ENCODE measurements at places on chromosomes 12 and 14.

- DNase-seq = no peak
Observed at GRCh38 chr14:68759017-68759560, 33.8 kb downstream of the ZFP36L1 start.

DNA sequence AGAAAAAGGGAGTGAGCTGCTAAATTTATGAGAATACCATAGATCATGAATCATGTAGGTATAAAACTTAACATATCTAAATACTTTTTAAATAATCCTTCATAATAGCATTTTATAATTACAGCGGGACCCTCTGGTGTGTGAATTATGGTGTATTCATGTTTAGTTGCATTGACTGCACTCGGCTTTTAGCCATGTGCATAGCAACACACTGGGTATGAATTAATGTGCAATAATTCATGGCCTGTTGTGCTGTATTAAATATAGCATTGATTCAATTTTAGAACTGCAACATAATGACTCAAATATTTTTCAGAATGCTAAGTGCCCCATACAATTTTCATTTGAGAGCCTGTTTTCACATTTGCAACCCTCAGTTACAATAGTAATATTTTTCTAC lies 249.6 kb upstream of the G2E3 start:
- no peak for DNase-seq

GRCh38 chr12:80087486-80088213 lies 11.7 kb upstream of the OTOGL start:
- DNase-seq = no peak

- no peak for DNase-seq
Observed at GRCh38 chr12:7221486-7221885, 32.0 kb downstream of the PEX5 start.

GRCh38 chr14:53325176-53325806 lies 172.2 kb upstream of the DDHD1 start:
- no peak for DNase-seq

DNA sequence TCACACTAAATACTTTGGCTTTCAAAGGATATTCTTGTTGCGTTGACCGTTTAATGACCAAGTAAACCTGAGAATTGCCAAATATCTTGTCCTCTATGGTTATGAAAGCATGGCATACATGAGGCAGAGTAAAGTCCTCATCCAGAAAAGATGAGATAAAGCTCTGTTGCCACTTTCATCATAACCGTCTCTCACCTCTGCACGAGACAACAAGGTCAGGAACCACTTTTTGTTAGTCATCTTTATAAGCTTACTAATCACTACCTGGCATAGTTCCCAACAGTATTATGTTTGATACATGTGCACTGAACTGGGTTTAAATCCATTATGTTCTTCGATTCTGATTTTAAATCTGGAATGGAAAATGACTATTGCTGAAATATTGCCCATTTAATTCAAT lies 31.3 kb downstream of the PTPRB start:
- DNase-seq = no peak

GRCh38 chr12:27429606-27430005 lies 16.9 kb upstream of the SMCO2 start:
- DNase-seq = no peak

DNA sequence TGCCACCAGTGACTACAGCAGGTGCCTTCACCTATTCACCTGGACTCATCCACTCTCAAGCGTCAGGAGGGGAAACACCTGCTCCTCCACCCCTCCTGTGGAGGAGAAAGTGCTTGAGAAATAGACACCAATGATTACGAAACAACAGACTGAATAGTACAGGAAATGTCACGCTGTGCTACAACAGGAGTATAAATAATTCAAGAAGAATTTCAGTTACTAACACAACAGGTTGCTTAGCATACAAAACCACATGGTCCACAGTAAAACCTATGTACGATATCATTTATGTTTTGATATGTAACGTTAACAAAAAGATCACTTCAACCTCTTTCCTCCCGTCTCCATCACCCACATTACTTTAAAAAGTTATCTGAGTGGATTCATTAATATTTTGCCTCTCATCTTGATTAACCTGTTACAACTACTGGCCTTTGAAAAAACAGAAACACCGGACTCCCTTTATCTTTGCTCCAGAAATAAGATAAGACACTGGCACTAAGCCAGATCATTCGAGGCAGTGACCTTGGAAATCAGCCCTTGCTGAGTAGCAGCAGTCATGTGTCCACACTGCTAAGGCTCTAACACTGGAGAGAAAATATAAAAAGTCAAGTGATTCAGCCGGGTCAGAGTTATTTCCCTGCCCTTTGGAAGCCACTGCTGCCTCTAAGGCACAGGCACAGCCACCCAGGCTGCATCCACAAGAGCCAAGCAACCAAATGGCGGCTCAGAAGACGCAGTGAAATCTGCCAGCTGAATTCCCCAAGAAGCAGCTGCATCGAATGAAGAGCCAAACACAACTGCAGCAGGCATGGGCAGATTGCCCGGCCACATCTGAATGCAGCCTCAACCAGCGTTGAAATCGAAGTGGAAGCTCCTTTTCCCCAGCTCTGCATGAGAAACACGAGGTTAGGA lies 40.9 kb downstream of the NT5DC3 start:
- peak; percentile 66 for DNase-seq

DNA sequence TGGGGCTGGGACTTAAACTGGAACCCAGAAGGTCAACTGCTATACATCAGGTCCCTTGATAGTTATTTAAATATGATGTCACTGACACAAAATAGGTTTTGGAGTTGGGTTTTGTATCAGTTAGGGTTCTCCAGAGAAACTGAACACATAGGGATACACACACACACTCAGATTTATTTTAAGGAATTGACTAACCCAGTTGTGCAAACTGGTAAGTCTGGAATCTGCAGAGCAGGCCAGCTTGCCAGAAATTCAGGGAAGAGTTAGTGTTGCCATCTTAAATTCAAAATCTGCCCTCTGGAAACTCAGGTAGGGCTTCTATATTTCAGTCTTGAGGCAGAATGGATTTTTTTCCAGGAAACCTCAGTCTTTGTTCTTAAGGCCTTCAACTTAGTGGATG lies 36.9 kb downstream of the MAPK1IP1L start:
- DNase-seq = no peak

DNA sequence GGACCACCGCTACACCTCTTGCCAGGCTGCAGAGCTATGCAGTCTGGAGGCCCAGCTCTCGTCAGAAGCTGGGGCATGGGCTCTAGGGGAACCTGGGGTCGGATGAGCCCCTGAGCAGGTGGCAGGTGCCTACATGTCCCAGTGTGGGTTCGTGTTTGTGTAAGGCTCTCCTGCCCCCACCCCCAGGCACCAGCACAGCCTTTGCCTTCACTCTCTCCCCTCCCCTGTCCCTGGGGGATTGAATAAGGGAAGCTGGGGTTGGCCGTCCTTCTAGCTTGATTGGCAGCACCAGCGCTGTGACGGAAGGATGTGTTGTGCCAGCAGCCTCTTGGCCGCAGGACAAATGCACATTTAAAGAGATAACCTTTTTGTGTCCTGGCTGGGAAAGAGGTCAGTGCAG lies 34.8 kb upstream of the TSPAN9 start:
- DNase-seq = no peak

- no peak for DNase-seq
Observed at GRCh38 chr12:6860116-6860515, 7.2 kb upstream of the TPI1 start.

DNA sequence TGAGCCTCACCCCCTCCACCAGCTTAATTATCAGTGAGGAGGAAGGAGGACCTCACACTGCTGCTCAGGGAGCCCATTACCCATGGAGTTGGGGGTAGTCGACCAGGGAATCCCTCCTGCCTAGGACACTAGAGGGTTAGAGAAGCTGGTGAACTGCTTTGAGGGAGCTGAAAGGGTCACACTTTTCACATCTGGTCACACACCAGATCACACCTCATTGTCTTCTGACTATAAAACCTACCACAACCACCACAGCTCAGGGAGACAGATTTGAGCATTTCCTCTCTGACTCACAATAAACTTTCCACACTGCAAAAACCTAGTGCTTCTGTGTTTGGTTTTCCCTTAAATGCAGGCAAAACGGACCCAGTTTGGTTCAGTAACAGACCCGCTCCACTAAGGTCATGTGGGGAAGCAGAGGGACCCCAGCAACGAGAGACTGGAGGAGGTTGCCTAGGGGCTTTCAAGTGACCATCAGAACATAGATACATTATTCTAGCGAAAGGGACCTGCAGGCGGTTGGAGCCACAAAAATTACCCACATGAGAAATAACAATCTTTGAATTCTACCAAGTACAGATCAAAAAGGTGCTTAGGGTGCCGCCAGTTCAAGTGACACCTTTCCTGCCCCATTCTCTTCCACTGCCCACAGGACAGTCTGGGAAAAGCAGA lies 151.4 kb upstream of the AVPR1A start:
- DNase-seq = no peak

- DNase-seq = no peak
Observed at GRCh38 chr12:87336814-87337336, 692.3 kb downstream of the C12orf50 start.

GRCh38 chr12:62683776-62684569 lies 217.3 kb downstream of the MON2 start:
- peak; percentile 75 for DNase-seq

- no peak for DNase-seq
Observed at GRCh38 chr14:104451474-104451873, 128.1 kb upstream of the C14orf180 start.
